A172 (cell line): ENCODE measurements at places on chromosomes 7 and 10. TPM values are rescaled to one million over a fixed set of nuclear protein-coding genes. Genes with fewer than 3 reads are reported as not detected.

DNA sequence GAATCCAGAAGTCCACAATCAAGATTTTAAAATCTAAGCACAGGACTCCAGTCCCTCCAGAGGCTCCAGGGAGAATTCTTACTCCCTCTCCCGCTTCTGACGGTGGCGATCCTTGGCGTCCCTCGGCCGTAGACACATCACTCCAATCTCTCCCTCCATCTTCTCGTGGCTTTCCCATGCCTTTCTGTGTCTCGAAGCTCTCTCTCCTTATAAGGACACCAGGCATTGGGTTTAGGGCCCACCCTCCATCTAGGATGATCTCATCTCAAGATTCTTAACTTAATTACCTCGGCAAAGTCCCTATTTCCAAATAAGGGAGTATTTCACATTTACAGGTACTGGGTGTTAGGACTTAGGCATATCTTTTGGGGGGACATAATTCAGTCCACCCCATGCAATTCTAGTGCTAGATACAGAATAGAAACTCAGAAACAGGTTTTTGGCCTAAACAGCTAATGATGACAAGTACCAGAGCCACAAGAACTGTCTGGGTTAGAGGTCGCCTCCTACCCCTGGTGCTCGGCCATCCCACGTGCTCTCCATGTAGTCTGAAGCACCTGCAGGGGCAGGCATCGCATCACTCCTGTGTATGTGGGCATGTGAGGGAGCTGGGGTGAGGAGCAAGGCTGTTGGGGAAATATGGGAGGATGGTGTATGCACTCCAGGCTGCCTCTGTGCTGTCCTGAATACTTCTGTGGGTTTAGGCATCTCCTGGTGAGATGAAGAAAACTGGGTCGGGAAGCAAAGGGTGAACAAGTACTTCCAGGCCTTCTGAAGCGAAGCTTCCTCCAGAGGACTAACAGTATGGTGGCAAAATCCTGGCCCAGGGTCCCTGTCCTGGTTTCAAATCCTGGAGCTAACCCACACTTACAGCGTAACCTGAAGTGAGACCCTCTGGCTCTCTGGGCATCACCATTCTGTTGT is 298.3 kb upstream of the ZMIZ1 start:
- DNase-seq: no peak

- DNase-seq: no peak
Observed at GRCh38 chr7:2499719-2500430, 19.7 kb upstream of the LFNG start.

The ZNF503 gene
- 8.8 and 10.6 TPM in 2 replicates for total RNA-seq

GRCh38 chr10:86335831-86336230 is 30.8 kb downstream of the GRID1 start:
- DNase-seq: no peak

- no peak for DNase-seq
Observed at GRCh38 chr7:122884186-122884585, 2.1 kb downstream of the CADPS2 start.

The LEP gene
- total RNA-seq: not detected in 2 replicates

- peak; percentile 46 for DNase-seq
Observed at GRCh38 chr7:16129431-16130110, 291.8 kb downstream of the CRPPA start.

The POM121L12 gene
- total RNA-seq: not detected in 2 replicates

The CALCR gene
- 0.10 and 0.98 TPM in 2 replicates for total RNA-seq

DNA sequence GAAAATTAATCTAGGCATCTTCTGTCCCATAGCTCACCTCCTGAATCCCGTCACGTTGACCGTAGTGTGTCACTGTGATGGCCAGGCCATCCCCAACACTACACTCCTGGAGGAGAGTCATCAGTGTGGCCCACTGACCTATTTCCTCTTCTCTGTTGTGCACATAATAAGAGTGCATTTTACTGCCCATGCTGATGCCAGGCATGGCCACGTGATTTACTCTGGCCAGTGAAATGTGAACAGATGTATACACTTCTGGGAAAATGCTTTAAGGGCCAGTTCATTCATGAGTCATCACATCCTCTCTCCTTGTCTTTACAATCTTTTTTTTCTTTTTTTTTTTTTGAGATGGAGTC is 101.9 kb upstream of the PIP4K2A start:
- peak; percentile 99 for DNase-seq

The CALN1 gene
- not detected in 2 replicates for total RNA-seq

- no peak for DNase-seq
Observed at GRCh38 chr10:4101918-4102654, 317.1 kb upstream of the KLF6 start.

The HIF1AN gene
- 6.2 and 10.1 TPM in 2 replicates for total RNA-seq

- DNase-seq: no peak
Observed at GRCh38 chr7:126426652-126427051, 826.1 kb downstream of the GRM8 start.

DNA sequence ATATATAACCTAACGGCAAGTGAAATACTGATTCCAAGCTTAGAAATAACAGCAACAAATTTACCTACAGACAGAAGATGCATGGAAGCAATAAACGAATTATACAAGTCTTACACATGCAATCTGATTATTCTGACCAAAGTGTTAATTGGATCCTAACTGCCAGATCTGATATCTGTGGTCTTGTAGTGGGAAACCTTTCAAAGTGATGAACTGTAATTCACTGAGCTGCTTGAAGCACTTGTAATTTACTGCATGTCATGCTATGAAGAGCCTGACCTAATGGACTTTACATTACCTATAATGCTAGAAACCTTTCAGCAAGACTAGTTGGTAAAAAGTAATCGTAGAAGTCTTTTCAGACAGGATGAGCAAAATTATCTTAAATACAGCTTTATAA is 205.6 kb downstream of the FOXP2 start:
- no peak for DNase-seq

DNA sequence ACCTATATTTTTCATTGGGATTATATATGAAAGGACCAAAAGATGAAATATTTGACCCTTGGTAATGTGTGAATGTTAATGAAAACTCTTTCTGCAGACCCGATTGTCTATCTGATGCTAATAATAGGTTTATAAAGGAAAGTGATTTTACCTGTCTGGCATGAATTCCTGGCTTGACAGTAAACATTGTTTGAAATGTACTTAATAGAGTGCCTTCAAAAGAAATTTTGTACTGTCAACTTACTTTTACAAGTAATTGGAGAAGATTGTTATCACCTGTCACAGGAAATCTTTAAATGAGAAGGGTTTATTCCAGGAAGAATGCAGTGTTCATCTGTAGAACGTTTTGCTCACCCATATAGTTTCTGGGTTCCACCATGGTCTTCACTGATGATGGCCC is 588.2 kb downstream of the INHBA start:
- DNase-seq: no peak

DNA sequence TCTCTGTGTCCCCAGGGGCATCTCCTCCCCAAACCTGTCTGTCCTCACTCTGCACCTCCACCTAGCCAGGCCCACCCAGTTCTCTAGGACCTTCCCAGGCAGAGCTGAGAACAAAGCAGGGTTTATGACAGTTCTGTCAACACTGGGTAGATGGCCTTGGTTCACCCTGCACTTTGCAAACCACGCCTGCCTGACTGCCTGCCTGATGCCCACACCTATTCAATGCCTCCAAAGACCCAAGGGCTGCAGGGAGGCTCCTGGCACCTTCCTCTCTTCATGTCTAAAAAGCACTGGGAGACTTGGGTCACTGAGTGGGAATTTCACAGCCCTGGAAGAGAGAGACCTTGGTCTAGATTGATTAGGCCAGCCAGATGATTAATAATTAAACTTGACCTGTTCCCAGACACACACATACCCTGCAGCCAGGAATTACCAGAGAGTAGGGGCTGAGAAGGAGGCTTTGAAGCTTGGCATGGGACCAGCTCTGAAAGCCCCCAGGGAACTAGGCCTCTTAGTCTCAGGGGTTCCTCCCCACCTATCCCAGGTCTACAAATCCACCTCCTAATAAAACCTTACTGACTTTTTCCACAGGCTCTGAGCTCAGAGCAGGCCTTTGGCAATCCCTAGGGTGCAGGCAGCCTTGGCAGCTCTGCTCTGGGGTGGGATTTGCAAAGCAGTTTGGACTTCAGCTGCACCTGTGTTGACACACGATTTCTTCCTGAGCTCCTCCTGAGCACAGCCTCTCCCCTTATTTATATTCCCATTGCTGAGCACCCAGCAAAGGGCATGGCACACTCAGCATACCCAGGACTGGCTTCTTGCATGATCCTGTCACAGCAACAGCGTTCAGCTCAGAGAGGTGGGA is 25.7 kb upstream of the PDCD4 start:
- no peak for DNase-seq

DNA sequence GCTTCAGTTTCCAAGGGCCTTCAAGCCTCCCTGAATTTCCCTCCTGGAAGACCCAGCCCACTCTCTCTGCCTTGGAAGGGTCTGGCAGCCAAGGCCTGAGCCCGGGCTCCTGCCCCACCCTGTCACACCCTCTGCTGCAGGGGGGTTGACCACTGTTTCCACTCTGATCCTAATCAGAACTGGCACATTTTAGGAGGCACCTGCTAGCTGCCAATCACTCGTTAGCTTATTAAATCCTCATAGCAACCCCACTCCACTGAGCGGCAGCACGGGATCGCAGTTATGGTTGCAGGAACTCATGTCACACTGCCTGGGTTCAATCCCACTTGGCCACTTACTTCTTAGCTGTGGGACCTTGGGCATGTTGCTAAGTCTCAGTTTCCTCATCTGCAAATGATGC is 12.9 kb downstream of the HSPB1 start:
- DNase-seq: no peak

DNA sequence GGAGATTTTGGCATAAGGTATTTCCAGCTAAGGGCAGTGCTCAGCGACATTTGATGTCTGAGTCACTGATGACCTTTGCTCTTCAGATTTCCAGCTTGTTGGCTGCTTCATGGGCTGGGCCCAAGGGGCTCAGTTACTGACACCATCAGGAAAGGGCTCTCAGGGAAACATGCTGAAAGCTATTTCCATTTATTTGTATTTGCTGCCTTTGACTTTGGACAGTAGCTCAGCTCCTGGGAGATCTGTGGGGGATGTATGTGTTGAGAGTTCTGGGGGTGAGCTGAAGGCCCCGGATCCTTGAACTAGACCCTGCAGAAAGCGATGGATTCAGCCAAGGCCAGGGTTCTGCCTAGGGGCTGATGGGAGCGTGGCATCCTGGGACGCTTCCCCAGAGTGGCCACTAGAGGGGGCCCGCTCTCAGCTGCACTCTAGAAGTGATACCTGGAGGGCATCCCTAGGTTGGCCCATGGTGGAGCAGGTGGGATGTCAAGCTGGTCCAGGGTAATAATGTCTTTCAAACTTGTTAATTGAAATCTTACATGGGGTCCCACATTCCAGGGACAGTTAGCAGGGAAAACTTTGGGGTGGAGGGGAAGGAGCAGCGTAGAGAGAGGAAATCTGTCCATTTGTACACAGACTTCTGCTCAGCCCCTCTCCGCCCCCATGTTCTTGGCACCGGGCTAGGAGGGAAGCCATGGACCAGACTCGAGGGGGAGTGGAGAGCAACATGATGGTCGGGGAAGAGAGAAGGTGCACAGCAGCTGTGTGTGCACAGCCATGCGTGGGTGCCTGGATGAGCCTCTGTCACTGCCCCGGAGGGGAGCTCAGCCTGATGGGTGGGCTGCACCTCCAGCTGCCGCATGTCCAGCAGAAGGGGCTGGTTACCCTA is 3.0 kb upstream of the BTBD16 start:
- peak; percentile 29 for DNase-seq

DNA sequence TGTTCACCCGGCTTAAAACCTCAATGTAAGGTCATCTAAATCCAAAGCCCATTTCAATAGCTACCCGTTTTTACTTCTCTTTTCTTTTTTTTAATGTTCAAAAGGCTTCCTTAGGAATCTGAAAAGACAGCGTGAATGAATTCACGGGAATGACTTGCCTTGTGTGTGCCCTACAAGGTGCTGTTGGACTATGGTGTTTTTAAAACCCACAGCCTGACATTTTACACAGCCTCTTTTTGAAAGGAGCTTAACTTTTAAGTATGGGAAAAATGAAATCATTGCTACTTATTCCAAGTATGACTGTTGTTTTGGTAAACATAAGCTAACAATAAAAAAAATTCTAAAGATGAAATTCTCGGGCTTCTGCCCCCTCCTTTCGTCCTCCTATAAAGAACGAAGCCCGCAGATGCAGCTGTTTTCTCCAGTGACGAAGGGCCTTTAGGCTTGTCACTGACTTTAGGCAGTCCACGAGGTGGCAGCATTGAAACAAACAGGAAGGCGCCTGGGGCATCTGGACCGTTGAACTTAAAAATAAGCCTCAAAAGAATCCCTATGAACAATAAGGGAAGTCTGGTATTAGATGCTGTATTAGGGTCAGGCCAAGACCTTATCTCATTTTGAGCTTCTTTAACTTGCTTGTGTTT is 141.3 kb downstream of the NRP1 start:
- DNase-seq: peak; percentile 94
